ENCODE measurements at places on chromosomes 5 and 9. TPM values are rescaled to one million over a fixed set of nuclear protein-coding genes. Genes with fewer than 3 reads are reported as not detected.

Gene SAPCD2
- 86.6 TPM for total RNA-seq

Gene PKD2L2
- total RNA-seq = not detected

Gene PCDHB13
- 2.1 TPM for total RNA-seq

Gene SLC44A1
- total RNA-seq = 30.7 TPM

Gene BARX1
- total RNA-seq = 1.5 TPM

Gene PHYHD1
- total RNA-seq = not detected

Gene SLCO4C1
- total RNA-seq = not detected

Gene GFI1B
- total RNA-seq = not detected

Gene TERT
- total RNA-seq = 3.9 TPM

Gene ZNF462
- 20.6 TPM for total RNA-seq

Gene WNK2
- 2.8 TPM for total RNA-seq

Gene ADAMTS12
- 3.5 TPM for total RNA-seq

Gene LHX6
- total RNA-seq = 0.69 TPM

Gene CATSPER3
- 0.06 TPM for total RNA-seq

Gene NR5A1
- total RNA-seq = not detected
